ENCODE measurements at places on chromosomes 5 and 9.

DNA sequence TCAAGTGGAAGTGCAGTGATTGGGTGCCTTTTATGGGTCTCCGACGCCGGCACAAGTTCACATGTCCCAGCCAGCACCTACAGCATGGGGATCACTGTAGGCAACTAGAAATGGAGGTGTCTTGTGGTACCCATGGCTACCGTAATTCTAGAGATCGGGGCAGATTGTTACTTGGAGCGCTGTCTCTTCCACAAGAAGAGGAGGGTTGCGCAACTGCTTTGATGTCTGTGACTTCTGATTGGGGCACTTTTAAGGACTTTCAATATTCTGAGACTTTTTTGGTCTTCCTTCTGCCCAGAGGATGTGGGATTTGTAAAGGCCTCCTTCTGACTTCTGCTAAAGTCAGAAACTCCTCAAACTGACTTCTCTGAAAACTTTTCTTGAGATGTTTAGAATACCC is 41.9 kb downstream of the GLRX start:
- peak overlapping the region; percentile 64 for H3K27ac ChIP-seq
- H3K4me3 ChIP-seq, result no peak overlapping the region
- no peaks in the 10 kb centered on the region for H3K27me3 ChIP-seq
- no peaks in the 10 kb centered on the region for H3K36me3 ChIP-seq
- H3K4me1 ChIP-seq, result no peaks in the 10 kb centered on the region

DNA sequence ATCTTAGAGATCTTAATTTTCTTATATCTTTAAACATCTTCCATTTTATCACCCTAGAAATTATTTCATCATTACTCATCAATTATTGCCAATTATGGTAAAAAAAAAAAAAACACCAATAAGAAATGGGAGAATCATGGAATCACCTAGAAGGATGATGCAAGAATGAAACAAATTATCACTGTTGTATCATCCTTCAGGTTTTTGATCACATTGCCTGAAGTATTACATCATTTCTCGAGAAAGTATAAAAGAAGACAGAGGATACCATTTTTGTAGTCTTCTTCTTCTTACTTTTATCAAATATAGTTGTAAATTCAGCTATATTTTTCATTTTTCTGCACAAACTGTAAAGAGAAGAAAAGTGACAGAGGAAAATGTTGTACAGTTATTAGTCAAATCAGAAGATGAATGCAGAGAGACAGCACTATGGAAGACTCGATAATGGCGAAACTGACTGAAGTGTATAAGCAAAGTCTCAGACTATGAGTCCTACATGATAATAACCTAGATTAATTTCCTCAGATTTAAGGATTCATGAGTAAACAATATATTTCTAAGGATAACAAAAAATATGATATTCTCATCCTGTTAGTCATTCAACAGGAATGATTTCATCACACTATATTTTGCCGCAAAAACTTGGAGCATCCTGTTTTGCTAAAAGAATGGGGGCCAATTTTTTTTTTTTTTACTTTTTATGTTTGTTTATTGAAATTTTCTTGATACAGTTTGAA is 5.9 kb upstream of the STC2 start:
- no peaks in the 10 kb centered on the region for H3K4me1 ChIP-seq
- no peaks in the 10 kb centered on the region for H3K36me3 ChIP-seq
- no peaks in the 10 kb centered on the region for H3K27me3 ChIP-seq

DNA sequence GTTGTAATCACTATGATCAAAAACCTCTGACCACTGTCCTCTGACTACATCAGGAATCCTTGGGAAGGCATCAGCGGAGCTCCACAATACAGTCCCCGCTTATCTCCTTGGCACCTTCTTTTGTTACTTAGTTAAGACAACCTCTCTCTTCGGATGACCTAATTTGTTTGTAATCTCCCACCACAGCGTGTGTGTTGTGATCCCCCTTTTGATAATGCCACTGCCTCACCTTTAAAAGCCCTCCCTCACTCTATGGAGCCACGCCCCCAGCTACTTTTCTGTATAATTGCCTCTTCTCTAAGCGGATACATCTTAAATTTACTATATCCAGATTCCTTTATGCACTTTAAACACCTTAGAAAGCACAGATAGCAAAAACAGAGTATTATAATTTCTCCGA is 35.9 kb downstream of the OR2Y1 start:
- H3K27ac ChIP-seq, result no peak overlapping the region
- H3K36me3 ChIP-seq, result no peaks in the 10 kb centered on the region
- no peaks in the 10 kb centered on the region for H3K4me1 ChIP-seq
- no peak for DNase-seq

- no peaks in the 10 kb centered on the region for H3K36me3 ChIP-seq
- no peaks in the 10 kb centered on the region for H3K27me3 ChIP-seq
- peak overlapping the region; percentile 67 for H3K27ac ChIP-seq
- peaks cover 100% of the 10 kb centered on the region for H3K4me1 ChIP-seq
These were observed 34.6 kb downstream of the RXRA start for GRCh38 chr9:134360897-134361296.

GRCh38 chr5:1104327-1105006 is 7.4 kb downstream of the SLC12A7 start:
- no peaks in the 10 kb centered on the region for H3K4me1 ChIP-seq
- no peaks in the 10 kb centered on the region for H3K27me3 ChIP-seq
- H3K4me3 ChIP-seq, result peak overlapping the region; percentile 50
- no peak for DNase-seq
- H3K36me3 ChIP-seq, result no peaks in the 10 kb centered on the region

GRCh38 chr5:173242675-173243121 is 7.7 kb upstream of the NKX2-5 start:
- H3K27ac ChIP-seq, result no peak overlapping the region
- H3K4me1 ChIP-seq, result no peaks in the 10 kb centered on the region
- no peaks in the 10 kb centered on the region for H3K36me3 ChIP-seq
- no peak for DNase-seq

DNA sequence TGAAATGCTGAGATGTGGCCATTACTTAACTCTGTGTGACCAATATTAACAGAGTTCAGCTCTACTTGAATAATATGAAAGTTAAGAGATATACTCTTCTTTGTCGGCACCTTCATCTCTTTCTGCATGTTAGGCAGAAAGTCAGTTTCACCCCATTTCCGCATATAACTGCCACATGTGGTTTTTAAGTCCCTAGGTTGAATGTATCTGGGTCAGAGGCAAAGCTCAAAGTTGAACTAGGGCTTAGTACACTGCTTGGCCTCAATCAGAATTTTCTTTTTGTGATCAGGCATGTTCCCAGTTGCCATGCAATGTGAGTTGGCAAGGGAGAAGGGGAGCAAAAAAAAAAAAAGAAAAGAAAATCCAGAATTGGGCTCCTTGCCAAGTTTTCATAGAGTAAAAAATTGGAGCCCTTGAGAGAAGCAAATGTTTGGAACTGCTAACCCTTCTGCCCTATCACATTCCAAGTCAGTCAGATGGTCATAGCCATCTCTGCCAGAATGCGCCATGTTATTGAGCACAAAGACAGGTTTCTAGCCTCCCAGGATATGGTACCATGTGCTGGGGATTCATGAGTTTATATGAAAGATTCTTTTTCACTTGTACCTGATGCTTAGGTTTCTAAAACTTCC is 251.2 kb upstream of the RORB start:
- H3K4me3 ChIP-seq, result no peak overlapping the region
- no peaks in the 10 kb centered on the region for H3K27me3 ChIP-seq
- no peaks in the 10 kb centered on the region for H3K36me3 ChIP-seq
- H3K27ac ChIP-seq, result no peak overlapping the region
- no peak for DNase-seq

DNA sequence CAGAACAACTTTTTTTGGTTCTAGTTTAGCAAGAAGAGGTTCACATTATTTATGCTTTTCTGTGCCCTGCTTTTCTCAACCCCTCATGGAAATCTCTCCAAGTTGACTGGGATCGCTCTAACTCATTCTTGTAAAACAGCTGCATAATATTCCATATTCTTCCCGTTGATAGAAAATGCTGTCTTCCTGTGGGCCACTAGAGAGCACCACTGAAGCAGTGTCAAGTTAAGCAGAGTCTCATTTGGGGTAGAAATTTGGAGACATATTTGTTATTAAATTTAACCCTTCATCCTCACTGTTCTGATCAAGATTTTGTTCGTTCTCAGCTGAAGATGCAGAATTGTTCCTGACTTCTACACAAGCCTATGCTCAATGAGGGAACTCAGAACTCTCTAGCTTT is 140.1 kb downstream of the CEMIP2 start:
- no peak overlapping the region for H3K4me3 ChIP-seq
- H3K4me1 ChIP-seq, result no peaks in the 10 kb centered on the region
- H3K27me3 ChIP-seq, result no peaks in the 10 kb centered on the region
- no peak for DNase-seq
- H3K36me3 ChIP-seq, result no peaks in the 10 kb centered on the region

DNA sequence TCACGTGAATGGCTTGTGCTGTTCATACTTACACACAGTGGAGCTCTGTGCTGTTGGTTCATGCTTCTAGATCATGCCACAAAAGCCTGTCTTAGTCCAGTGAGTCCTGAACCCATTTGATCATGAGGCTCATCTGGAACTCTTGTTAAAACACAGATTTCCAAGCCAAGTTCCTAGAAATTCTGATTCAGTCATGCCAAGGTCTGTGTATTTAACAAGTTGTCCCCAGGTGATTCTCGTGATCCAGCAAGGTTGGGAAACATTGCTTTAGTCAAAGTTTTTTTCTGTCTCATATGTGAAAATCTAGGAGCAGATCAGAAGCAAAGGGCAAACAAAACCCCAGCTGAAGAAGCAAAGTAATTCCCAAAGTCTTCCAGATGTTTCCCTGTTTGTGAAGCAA is 112.5 kb upstream of the GAS1 start:
- no peak for DNase-seq
- H3K4me1 ChIP-seq, result no peaks in the 10 kb centered on the region
- H3K27ac ChIP-seq, result no peak overlapping the region
- H3K4me3 ChIP-seq, result no peak overlapping the region
- no peaks in the 10 kb centered on the region for H3K27me3 ChIP-seq

GRCh38 chr5:168471785-168472184 is 14.5 kb upstream of the RARS1 start:
- H3K4me1 ChIP-seq, result no peaks in the 10 kb centered on the region
- DNase-seq, result no peak
- no peaks in the 10 kb centered on the region for H3K27me3 ChIP-seq

DNA sequence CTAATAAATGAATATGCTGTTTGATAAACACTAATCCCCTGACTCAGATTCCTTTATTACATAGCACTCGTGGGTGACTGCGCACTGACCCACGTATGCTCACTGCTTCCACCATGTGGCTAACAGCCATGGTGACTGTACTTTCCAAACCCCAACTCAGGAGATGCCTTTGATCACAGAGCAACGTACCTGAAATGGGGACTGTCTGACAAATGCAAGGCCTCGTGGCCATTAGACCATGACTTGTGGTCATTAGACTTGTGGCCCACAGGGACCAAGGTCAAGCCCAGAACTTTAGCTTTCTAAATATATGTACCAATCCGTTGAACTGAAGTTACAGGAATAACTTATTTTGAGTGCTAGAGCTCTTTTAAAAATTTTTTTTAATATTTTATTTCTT is 46.6 kb downstream of the CYFIP2 start:
- no peaks in the 10 kb centered on the region for H3K27me3 ChIP-seq
- no peaks in the 10 kb centered on the region for H3K4me1 ChIP-seq
- H3K36me3 ChIP-seq, result peaks cover 7% of the 10 kb centered on the region
- DNase-seq, result peak; percentile 59
- no peak overlapping the region for H3K27ac ChIP-seq

DNA sequence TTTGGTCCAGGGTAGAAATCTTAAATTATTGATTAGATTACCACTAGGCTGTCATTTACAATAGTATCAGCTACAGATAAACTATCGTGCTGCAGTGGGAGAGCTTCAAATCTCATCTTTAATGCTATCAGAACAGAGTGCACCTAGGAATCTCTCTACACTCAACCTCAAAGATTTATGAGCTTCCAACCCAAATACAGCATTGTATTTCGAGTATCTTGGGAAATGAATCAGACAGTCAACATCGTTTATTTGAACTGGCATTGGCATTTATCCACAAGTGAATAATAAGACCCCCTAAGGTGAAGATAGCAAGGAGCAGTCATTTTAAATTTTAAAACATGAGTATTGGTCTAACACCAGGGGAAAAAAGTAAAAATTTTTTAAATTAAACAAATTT is 1203.2 kb downstream of the CDH12 start:
- H3K36me3 ChIP-seq, result no peaks in the 10 kb centered on the region
- H3K27me3 ChIP-seq, result no peaks in the 10 kb centered on the region
- DNase-seq, result no peak
- H3K27ac ChIP-seq, result no peak overlapping the region
- H3K4me3 ChIP-seq, result no peak overlapping the region

GRCh38 chr5:145345511-145346287 is 489.4 kb downstream of the PRELID2 start:
- no peaks in the 10 kb centered on the region for H3K36me3 ChIP-seq
- DNase-seq, result no peak
- no peaks in the 10 kb centered on the region for H3K4me1 ChIP-seq

DNA sequence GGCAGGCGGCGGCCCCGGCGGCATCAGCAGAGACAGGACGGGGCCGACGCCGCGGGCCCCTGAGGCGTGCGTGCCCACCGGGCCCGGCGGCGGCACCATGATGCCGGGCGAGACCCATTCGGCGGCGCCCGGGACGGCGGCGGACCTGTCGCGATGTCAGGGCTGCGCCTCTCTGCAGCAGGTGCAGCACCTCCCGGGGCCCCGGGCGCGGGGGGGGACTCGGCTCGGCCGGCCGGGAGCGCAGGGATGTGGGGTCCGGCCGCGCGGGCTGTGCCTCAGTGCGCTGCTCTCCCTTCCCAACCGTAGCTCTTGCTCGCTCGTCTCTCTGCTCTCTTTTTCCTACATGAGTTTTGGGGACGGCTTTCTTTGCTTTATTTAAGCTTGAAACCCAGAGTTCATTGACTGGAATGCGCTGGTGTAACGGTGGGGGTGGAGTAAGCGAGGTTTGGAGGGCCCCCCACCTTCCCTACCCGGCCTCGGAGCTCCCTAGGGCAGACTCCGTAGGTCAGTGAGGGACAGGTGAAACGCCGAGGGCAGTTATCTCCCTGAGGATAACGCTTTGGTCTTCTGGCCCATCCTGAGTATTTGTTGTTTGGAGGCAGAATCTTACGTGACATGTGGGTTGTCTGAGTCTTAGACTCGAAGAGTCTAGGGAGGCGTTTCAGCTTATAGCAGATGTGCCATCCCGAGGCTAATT is 490 bp downstream of the ICE1 start:
- no peaks in the 10 kb centered on the region for H3K36me3 ChIP-seq
- no peak for DNase-seq
- peak overlapping the region; percentile 92 for H3K4me3 ChIP-seq
- H3K27ac ChIP-seq, result peak overlapping the region; percentile 99

Data from right lobe of liver (tissue), 6 donors.